ENCODE measurements at places on chromosomes 1 and 21. TPM values are rescaled to one million over a fixed set of nuclear protein-coding genes. Genes with fewer than 3 reads are reported as not detected.

GSTM4 gene
- 8.3 TPM for total RNA-seq

NRDC gene
- total RNA-seq = 68.2 TPM

HSD3B1 gene
- total RNA-seq = not detected

ACOT7 gene
- 104 TPM for total RNA-seq

IL19 gene
- not detected for total RNA-seq

TRNP1 gene
- 282 TPM for total RNA-seq

SPTA1 gene
- not detected for total RNA-seq

ATP1A4 gene
- total RNA-seq = not detected

All from A549 treated with dexamethasone at 1 μM for 4 hours (cell line).